ENCODE measurements at places on chromosomes 16 and 17.

GRCh38 chr16:89843409-89844350, 15.4 kb downstream of the SPIRE2 start:
- DNase-seq = no peak

GRCh38 chr17:14672830-14673229, 371.9 kb downstream of the HS3ST3B1 start:
- DNase-seq = peak; percentile 94

GRCh38 chr17:11917415-11917814, 79.9 kb downstream of the ZNF18 start:
- DNase-seq = no peak

DNA sequence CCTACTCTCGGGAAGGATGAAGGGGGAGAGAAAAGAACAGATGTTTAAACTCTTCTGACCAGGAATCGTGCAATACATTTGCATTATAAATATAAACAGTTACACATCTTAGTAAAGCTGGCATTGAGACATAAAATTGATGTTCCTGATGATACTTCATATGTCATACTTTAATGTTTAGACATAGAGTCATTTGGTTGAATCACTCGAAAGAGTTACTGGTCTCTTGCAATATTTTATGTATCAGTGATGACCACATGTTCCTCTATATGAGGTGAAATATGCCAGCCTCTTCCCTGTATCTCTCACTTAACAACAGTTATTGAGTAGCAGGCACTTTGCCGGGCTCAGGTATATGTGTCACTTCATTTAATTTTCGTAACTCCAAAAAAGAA, 49.7 kb upstream of the PMFBP1 start:
- no peak for DNase-seq

- no peak for DNase-seq
Observed at GRCh38 chr16:57473176-57473840, 10.8 kb downstream of the POLR2C start.

DNA sequence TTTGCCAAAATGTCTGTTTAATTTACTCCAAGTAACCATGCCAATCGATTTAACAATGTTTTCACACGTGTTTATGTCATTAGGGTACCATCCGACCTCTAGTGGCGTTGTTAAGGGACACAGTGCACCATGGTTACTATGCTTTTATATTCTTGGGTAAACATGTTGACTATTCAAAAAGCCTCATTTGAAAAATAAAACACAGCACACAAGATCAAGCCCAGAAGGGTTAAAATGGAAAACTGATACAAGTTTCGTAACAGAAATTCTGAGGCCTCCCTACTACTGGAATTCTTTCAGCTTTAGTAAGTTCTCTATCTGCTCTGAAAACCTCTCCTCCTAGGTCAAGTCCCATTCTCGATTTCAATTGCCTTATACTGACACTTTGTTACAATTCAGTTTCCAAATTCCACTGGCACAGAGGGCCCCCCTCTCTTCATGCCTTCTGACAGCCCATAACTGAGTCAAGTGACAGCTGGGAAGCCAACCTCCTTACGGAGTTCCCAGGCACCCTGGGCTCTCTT, 2.1 kb downstream of the CFAP20 start:
- DNase-seq = peak; percentile 48

- DNase-seq = no peak
Observed at GRCh38 chr16:19857593-19858339, 26.9 kb downstream of the GPRC5B start.

- DNase-seq = no peak
Observed at GRCh38 chr16:6749698-6750097, 582.9 kb upstream of the RBFOX1 start.

DNA sequence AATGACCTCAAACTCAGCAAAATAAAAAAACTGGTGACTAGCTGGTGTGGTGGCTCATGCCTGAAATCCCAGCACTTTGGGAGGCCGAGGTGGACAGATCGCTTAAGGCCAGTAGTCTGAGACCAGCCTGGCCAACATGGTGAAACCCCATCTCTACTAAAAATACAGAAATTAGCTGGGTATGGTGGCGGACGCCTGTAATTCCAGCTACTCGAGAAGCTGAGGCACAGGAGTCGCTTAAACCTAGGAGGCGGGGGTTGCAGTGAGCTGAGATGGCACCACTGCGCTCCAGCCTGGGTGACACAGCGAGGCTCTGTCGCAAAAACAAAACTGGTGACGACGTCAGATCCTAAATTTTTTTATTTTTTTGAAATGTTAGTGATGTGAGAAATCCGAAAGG, 82.6 kb upstream of the TOB1 start:
- DNase-seq = no peak

- no peak for DNase-seq
Observed at GRCh38 chr17:81391293-81391935, 3.8 kb upstream of the BAHCC1 start.

All from iris pigment epithelial cell (primary cell).